Activated gamma-delta T cell treated with Interleukin-2 at 50 U/mL for 16 hours (primary cell): ENCODE measurements at places on chromosomes 6 and 20.

GRCh38 chr6:27862396-27863066, 49.7 kb downstream of the OR2B2 start:
- DNase-seq: no peak

- no peak for DNase-seq
Measured at GRCh38 chr6:166558156-166559005, 28.1 kb downstream of the RAMACL start.

- no peak for DNase-seq
Measured at GRCh38 chr20:3606021-3606420, 57.2 kb downstream of the GFRA4 start.

GRCh38 chr6:3757241-3757641, 5.7 kb upstream of the PXDC1 start:
- no peak for DNase-seq

DNA sequence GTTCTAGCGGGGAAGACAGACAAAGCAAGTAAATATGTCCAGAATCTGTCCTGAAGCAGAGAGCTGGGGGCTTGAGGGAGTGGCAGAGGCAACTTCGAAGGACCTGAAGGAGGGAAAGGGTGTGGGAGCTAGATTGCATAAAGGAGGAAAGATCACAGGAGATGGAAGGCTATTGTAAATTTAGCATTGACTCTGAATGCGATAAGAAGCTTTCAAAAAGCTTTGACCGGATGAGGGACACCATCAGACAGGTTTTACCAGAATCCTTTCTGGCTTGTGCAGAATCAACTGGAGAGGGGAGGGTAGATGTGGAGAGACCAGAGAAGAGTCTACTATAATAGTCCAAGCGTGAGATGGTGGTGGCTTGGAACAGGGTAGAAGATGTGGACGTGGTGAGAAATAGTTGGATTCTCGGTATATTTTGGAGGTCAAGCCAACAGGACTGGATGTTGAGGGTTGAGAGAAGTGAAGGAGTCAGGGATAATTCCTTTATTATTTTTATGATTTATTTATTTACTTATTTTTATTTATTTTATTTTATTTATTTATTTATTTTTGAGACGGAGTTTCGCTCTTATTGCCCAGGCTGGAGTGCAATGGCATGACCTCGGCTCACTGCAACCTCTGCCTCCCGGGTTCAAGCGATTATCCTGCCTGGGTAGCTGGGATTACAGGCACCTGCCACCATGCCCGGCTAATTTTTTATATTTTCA, 19.9 kb upstream of the RIPOR3 start:
- no peak for DNase-seq

DNA sequence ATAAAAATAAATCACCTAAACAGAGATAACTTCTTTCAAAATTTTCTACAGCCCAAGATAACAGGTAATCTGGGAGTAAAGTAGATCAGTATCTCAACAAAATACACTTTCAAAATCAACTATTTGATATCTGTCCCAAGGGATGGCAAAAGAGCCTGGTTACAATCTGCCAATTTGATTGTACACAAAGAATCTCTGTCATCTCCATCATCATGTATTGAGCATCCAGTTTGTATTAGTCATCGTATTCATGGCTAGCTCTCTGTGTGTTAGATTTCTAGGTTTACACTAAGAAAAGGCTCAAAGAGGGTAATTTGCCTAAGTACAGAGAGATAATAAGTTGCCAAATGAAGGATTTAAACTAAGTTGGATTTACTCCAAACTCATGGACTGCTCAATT, 329.0 kb upstream of the NRSN1 start:
- no peak for DNase-seq

DNA sequence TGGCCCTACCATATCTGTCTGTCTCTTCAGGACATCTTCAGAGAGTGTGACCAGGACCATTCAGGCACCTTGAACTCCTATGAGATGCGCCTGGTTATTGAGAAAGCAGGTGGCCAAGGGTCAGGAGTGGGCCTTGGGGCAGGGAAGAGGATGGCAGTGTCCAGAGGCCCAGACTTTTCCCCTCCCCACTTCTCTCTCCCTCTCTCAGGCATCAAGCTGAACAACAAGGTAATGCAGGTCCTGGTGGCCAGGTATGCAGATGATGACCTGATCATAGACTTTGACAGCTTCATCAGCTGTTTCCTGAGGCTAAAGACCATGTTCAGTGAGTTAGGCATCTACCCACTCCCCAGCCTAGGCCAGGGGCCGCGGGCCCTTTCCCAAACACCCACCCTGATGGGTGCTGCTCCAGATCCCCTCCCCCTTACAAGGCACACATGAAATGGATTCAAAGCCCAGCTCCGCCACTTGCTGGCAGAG, 24.3 kb downstream of the CAPN11 start:
- DNase-seq: no peak

DNA sequence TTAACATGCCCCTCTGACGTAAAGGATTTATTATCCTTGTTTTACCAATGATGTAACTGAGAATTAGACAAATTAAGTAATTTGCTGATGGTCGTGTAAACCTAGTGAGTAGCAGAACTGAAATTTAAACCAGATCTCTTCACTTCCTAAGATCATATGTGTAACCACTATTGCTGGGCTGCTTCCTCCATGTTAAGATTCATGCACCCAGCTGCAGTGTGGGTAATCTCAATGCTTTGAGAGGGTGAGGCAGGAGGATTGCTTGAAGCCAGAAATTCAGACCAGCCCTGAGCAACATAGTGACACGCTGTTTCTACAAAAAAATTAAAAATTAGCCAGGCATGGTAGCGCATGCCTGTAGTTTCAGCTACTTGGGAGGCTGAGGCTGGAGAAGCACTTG, 97.9 kb downstream of the L3MBTL3 start:
- no peak for DNase-seq

- DNase-seq: peak; percentile 50
Measured at GRCh38 chr20:45934046-45934585, 367 bp upstream of the PCIF1 start.
